ENCODE measurements at places on chromosomes 12 and 14.

DNA sequence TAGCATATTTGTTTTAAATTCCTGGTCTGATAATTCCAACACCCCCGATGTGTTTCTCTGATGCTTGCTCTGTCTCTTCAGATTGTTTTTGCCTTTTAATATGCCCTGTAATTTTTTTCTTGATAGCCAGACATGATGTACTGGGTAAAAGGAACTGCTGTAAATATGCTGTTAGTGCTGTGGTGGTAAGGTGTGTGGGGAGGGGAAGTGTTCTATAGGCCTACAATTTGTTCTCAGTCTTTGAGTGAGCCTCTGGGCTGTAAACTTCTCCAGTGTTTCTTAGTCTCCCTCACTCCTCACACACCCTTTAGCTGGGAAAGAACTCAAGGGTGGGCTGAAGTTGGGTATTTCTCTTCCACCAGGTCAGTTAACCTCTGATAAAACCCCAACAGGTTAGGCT lies 147.0 kb upstream of the OR4E1 start:
- DNase-seq: no peak

- DNase-seq: no peak
Observed at GRCh38 chr14:100012478-100013327, 52.5 kb upstream of the EVL start.

GRCh38 chr12:19669793-19670192 lies 230.5 kb downstream of the AEBP2 start:
- no peak for DNase-seq

GRCh38 chr12:124682425-124683151 lies 115.2 kb upstream of the NCOR2 start:
- no peak for DNase-seq

DNA sequence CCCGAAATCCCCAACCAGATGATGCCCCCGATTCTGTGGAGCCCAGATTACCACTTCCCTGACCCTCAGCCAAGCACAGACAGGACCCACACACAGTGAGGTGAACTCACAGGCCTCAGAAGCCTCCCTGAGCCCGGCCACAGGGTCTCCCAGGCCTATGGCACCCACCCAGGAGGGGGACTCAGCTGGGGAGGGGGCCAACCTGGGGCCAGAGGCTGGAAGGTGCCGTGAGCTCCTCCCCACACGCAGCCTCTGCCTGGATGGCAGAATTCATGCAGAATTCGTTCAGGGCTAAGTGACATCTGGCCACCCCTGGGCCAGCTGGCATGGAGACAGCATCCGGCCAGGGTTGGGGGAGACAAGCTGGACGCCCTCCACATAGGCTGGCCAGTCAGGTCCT lies 11.8 kb downstream of the TMEM179 start:
- no peak for DNase-seq

DNA sequence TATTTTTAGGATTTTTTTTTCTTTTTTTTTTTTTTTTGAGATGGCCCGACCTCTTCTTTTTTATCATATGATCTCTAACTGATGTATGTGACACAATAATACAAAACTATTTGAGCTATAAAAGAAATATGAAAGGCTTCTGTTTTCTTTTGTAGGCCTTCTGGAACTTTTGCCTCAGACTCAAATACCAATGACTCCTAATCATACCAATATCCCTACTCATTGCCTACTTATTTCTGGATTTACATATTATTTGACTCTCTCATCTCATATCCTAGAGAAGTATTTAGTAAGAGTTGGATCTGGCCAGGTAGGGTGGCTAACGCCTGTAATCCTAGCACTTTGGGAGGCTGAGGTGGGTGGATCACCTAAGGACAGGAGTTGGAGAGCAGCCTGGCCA lies 12.7 kb upstream of the WDR89 start:
- peak; percentile 23 for DNase-seq

GRCh38 chr14:106840258-106840657 lies 1313.9 kb downstream of the TMEM121 start:
- DNase-seq: no peak

DNA sequence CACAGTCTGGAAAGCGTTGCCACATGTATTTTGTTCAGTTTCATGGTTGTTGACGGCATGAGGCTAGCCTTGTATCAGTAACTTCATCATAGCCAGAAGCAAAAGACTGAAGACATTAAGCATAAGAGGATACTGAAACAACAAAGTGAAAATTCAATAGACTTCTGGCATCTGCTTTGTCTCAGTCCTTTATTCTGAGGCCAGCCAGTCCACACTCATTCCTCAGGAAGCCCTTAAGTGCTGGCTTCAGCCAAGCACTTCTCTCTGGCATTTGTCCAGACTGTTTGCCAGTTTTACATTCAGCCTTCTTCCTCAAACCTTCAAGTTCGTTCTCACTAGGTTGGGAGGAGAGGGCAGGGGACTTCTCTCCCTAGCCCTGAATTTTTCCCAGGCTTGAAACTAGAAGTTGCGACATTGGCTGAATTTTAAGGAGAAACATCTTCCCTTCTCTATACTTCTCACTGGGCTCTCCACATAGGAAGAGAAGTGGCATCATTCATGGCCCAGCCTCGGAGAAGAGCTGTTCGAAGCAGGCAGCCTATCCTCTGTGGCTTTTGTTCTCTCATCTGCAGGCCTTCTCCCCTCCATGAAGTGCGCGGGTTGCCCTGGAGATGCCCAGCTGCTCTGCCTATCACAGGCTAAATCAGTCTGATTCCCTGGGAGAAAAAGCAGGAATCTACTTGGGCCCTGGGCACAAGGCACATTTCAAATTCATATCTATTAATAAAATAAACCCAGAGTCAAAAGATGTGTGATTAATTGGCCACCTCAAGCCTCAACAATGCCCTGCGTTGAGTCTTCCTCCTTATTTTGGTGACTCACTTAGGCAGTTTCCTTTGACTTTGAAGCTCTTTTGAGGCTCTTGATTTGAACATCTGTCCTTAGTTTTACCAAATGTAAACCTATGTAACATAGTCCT lies 130.9 kb upstream of the PLEKHA5 start:
- DNase-seq: peak; percentile 74

- DNase-seq: no peak
Observed at GRCh38 chr14:64725261-64725815, 21.1 kb downstream of the PLEKHG3 start.
